Stimulated activated naive B cell treated with anti-CD40 and anti-IgM and Interleukin-4, amounts not matched to agents 10 μg/mL and 1 μg/mL and 100 μg/mL, for 72 hours (primary cell): ENCODE measurements at places on chromosomes 1 and 21.

- DNase-seq: no peak
Measured at GRCh38 chr1:6724517-6725141, 23.0 kb upstream of the DNAJC11 start.

DNA sequence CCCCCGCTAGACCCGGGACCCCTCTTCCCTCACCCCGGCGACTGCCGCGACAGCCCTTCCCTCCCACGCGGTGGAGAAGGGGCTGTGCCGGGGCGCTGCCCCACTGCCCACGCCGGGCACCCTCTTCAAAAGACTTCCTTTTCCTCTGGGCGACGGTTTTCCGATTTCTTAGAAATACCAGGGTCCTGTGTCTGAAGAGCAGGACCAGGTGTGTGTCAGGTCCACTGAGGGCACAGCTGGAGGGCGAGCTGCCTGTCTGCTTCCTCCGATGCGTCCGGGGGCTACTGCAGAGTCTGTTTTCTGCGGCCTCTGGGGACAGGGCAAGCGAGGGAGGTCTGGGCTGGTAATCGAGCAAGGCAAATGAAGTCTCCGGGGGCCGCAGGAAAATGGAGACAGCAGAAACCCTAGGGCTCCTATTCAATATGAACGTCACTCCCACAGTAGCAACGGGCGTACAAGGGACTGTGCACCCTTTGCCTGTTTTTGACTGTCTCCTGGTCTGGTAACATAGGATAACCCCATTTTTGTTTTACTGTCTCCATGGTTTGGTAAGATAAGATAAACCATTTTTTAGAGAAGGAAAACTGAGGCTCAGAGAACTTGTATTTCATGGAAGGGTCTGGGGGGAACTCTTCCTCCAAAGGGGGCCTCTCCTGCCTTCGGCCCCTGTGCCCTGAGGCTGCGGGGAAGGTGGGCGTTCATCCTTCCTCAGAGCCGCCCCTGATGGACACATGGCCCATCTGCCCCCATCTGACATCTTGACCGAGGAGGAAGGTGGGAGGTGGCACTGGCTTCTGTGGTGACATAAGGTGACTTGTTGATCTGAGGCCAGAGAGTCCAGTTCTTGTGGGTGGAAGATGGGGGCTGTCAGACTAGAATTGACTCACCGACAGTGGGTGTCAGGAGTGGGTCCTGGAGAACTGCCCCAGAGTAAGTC, 970 bp downstream of the TNFRSF1B start:
- DNase-seq: no peak

DNA sequence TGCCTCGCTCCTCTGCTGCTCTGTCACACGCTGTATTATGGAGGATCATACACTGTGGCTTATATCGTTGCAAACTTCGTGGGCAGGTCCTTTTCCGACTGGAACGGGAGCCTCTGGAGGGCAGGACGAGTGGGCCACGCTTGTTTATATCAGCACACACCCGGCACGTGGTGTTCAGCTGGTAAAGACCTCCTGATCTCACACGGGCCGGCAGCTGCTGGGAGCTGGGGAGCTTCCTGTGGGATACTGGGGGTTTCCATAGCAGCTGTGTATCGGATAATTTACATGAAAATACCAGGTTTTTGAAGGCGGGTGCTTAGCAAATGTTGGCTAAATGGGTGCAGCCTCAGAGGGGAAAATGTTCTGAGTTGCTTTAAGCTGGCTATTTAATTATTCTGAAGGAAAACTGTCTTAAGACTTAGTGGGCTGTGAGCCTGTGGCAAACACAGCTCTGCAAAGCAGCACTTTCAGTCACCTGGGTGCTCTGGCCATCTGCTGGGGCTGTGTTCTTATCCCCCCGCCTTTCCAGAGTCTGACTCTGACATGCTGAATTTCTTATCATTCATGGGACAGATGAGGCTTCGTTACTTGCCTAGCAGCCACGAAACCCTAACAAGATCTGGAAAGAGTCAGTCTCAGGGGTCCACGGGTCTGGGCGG, 103.6 kb upstream of the GCLM start:
- DNase-seq: no peak

DNA sequence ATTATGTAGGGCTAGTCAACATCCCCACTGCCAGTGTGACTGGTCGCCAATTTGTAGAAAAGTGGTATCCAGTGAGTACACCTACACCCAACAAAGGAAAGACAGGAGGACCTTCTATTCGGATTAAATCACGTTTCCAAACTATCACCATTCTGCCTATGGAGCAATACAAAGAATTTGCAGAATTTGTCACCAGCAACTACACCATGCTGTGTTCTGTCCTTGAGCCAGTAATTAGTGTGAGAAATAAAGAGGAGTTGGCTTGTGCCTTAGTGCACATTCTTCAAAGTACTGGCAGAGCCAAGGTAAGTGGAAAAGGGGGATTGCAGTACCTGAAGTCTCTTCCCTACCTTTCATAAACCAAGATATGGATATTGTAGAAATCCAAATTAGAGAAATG, 53.8 kb downstream of the CLEC20A start:
- no peak for DNase-seq

- no peak for DNase-seq
Measured at GRCh38 chr1:236686815-236687160, 489 bp downstream of the ACTN2 start.

DNA sequence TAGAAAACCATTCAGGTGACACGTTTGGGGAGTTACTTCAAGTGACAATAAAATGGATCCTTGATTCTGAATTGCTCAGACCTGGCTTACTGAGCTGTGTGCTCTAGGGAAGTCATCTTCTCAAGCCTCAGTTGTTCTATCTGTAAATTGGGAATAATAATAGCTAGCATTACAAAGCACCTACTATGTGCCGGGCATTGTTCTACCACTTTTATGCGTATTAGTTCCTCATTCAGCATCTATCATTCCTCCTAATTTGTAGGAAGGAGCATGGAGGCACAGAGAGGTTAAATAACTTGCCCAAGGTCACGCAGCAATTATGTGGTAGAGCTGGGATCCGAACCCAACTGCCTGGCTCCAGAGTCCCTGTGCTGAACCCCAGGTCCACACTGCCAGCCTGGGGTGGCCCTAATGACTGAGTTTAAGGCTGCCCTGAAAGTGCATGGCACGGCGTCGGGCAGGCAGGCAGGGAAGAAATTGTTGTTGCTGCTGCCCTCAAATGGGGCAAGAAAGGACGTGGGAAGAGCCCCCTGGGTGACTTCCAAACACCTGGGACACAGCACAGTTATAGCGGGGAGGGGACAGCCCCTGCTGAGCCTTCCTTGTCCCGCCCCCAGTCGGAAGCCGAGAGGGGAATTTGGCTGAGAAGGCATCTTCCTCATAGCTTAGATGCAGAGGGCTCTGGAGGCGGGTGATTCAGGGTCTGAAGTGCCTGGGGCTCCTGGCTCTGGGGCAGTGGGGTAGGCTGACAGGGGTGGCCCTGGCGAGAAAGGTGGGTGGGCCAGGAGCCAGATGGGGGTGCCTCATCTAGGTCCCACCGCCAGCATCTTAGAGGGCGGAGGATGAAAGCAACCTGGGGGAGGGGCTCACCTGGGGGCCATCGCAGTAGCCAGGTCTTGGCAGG, 86.5 kb upstream of the IFFO2 start:
- no peak for DNase-seq

DNA sequence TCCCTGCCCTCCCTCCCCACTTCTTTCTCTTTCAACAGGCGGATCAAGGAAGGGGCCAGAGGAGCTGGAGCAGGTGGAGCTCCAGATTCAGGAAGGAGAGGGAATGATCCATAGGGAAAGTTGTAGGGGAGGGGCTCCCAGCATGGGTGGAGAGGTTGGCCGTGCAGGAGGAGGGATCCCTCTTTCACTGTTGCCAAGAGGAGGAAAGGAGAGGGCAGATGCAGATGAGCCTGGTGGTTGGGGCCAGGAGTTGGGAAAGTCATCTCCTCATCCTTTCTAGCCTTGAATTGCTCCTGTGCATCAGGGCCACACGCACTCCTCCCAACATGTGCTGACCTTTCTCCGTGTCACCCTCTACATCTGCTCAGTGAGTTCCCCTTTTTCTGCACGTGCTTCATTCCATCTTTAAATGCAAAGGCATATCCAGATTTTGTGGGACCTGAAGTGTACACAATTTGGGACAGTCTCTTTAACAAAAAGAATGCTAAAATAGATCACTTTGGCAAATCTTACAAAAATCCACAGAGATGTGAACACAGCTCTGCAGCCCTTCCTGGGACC, 32.4 kb downstream of the ZBTB18 start:
- DNase-seq: no peak

GRCh38 chr1:226549937-226550671, 1.5 kb downstream of the STUM start:
- DNase-seq: peak; percentile 41

GRCh38 chr1:220281159-220281574, 8.9 kb upstream of the RAB3GAP2 start:
- no peak for DNase-seq

DNA sequence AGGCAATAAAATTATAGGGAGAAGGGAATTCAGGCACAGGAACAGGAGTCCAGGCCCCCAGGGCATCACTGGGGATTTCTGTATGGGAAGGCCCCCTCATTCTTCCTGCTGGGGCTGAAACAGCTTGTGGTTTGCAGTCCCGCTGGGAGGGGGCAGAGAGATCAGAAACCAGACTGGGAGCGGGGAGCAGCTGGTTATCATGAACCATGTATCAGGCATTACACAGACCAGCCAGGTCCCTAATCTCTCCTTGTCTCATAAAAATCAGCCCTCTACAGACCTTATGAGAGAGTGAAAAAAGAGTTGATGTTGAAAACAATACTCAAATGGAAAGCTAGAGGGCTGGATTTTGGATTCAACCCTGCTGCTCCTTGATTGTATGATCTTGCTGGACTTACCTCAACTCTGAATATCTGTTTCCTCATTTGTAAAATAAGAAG, 93.4 kb upstream of the F3 start:
- no peak for DNase-seq

GRCh38 chr1:171834821-171835220, 6.5 kb upstream of the DNM3 start:
- DNase-seq: no peak

- DNase-seq: no peak
Measured at GRCh38 chr1:37453647-37454046, 20.7 kb upstream of the ZC3H12A start.

GRCh38 chr1:230112131-230112701, 45.2 kb downstream of the GALNT2 start:
- DNase-seq: peak; percentile 13

DNA sequence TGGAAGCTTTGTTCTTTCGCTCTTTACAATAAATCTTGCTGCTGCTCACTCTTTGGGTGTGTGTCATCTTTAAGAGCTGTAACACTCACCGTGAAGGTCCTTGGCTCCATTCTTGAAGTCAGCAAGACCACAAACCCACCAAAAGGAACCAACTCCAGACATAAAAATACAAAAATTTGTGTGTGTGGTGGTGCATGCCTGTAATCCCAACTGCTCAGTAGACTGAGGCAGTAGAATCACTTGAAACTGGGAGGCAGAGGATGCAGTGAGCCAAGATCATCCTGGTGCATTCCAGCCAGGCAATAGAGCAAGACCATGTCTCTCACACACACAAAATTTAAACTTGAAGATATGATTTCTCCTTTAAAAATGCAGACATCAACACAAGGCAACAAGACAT, 1431.7 kb upstream of the B3GALT2 start:
- DNase-seq: no peak

DNA sequence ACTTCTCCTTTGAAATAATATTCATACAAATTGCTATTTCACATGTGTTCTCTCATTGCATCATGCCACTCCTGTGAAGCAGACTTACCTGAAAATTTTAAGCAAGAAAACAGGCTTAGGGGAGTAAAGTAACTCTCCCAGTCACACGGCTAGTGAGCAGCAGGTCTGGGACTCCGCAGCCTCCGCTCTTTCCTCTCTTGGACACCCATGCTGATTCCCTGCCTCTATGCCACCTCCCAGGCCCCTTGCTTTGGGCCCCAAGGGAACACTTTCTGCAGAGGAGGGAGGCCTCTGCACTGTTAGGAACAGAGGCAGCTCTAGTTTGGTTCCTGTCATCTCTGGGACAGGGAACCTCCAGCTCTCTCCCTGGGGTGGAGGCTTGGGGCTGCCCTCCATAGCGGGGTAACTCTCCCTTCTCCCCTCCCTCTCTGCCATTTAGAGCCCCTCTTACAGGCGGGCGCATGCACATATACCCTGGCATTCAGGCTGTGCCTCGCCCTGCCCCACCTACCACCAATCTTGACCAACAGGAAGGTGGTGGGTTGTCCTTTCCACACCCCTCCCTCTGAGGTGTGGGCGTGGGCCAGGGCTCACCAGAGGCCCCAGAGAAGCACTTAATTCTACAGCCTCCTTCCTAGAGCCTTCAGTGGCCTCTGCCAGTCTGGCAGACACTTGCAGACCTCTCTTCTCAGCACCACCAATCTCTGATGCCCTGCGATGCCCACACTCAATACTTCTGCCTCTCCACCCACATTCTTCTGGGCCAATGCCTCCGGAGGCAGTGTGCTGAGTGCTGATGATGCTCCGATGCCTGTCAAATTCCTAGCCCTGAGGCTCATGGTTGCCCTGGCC, at the start of gene RXFP4:
Gene RXFP4, plus strand, starts transcription at position 646 of the 852 bp plus-strand sequence. Its CDS starts 72 bp downstream, at position 718.
- no peak for DNase-seq

- no peak for DNase-seq
Measured at GRCh38 chr1:57017717-57018116, 51.9 kb upstream of the C8B start.

GRCh38 chr1:100349246-100349645, 3.1 kb upstream of the CDC14A start:
- no peak for DNase-seq

DNA sequence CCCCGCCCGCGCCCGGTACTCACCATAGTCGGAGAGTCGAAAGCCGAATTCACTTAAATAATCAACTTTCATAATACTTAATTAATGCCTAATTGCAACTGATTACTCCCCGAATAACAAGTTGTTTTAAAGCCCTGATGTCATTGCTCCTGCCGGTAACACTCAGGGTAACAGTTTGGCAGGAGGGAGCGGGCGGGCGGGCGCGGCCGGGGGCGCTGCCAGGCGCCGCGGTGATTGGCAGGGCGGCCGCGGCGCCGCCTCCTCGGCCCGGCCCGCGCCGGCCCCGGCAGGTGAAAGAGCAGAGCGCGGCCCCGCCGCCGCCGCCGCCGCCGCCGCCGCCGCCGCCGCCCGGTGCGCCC, 102.2 kb downstream of the CASZ1 start:
- no peak for DNase-seq

DNA sequence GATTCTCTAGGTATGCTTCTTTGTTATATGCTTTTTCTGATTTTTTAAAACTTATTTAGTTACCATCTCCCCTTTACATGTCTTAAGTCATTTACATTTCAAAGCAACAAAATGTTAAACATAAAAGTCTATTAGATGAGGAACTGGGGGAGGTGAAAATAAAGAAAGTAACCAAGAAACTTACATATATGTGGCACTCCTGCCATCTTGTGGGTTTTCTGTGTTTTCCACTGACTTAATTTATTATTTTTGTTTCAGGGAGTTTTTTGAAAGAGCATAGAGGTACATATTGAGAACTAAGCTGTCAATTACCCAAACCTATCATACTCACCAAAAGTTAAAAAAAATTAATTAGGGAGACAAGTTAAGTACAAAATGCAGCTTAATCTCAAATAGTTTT, 1531.1 kb downstream of the MRPL39 start:
- no peak for DNase-seq
